Urinary bladder (tissue), 4 donors: ENCODE measurements at places on chromosomes 6 and 20.
A peak's percentile ranks its signal among the peaks of the same experiment; 100 is the strongest.

DNA sequence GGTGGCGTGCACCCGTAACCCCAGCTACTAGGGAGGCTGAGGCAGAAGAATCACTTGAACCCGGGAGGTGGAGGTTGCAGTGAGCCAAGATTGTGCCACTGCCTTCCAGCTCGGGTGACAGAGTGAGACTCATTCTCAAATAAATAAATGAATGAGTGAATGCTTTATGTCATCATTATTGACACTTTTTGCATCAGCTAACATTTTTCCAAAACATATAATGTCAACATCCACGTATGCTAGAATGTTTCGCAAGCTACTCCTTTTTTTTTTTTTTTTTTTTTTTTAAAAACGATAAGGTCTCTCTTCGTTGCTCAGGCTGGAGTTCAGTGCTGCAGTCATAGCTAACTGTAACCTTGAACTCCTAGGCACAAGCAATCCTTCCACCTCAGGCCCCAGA lies 72.2 kb downstream of the SENP6 start:
- DNase-seq, result no peak

DNA sequence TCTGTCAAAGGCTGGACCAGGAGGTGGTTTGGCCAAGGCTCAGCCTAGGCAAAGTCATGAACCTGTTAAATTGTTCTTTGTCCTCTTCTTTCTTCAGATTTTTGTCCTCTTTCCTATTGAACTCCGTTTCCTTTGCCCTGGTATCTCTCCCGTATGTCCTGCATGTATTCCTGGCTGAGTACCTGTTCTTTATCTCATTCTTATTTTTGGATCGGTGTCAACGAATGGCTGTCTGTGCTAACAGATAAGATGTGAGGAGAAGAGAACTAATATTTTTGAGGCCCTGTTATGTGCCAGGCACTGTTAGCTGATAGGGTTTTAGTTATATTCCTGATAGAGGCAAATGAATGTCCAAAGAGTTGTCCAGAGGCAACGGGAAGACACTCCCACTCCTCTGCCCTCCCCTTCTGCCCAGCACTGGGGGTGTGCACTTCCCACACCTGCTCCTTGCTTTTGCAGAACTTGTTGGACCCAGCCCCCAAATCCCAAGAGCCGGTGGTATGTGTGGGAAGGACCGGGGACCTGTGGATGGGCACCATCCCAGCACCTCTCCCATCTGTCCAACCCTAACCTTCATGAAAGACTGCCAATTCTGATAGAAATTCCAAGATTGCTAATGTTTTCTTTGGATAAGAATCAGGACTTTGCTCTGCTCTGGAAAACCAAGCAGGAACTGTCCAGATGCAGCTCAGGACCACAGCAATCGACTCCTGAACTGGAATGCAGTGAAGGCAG lies 20.6 kb downstream of the MMP24OS start:
- DNase-seq, result no peak

DNA sequence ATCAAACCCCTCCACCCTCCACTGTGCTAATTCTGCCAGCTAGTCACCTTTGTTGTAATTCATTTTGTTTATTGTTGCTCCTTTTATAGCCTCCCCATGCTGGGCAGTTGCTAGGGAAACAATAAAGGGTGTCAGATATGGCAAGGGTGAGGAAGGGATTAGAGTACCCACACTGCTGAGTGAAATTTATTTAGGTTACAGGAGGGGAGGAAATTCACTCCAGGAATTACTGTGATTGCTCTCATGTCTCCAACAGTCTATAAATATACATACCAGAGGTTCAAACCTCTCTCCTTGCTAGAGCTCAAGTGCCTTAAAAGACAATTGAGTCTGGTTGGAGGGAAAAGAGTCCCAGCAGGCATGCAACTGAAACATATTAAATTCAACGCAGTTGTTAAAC lies 90.6 kb upstream of the ADGRF1 start:
- DNase-seq, result no peak

DNA sequence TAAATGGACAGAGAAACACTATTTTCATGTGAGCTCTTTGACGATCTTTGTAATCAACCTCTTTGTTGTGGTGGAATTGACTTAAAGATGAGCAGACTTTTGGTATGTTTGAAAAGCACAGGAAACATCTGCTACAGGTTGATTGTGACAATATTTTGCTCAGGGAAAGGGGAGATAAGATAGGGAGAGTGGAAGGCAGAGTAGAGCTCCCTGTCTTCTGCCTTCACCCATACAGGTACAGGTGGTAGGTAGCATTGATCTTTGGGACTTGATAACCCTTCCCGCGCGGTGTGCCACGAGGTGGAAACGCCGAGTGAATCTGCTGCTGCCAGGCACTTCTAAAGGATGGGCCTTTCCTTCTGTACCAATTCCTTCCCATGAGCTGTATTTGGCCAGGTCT lies 183.6 kb downstream of the UTRN start:
- no peak for DNase-seq

GRCh38 chr6:162151021-162151665 lies 576.4 kb downstream of the PRKN start:
- no peak for DNase-seq

GRCh38 chr6:24802271-24803059 lies 3.7 kb upstream of the ARMH2 start:
- DNase-seq, result no peak

DNA sequence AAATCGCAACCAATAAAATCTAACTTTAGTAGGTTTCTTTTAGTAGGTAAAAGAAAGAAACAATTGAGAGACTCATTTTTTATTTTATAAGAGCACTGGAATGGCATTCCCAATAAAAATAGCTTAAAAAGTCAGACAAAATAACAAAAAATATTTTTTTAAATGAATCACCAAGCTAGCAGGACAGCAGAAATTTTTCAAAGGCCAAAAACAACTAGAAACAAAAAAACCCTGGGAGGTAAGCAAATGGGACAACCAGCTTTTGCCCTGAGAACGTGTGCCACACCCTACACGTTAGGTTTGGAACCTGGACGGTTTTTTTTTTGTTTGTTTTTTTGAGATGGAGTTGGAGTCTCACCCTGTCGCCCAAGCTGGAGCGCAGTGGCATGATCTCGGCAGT lies 19.6 kb downstream of the GPLD1 start:
- no peak for DNase-seq

DNA sequence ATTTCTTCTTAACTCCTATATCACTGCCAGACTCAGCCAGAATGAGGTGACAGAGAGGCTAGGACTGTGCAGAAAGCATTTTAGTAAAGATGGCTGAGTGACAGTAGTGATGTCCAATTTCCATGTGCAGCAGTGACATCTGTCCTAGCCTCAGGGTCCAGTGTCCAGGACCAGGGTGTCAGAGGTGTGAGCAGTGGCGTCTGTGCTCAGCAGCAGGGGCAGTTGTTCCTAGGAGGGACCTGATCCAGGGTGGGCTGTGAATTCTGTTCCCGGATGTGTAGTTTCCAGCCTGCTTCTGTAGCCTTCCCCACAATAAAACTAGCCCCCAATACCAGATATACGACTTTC lies 6.0 kb downstream of the HLA-B start:
- DNase-seq, result no peak

DNA sequence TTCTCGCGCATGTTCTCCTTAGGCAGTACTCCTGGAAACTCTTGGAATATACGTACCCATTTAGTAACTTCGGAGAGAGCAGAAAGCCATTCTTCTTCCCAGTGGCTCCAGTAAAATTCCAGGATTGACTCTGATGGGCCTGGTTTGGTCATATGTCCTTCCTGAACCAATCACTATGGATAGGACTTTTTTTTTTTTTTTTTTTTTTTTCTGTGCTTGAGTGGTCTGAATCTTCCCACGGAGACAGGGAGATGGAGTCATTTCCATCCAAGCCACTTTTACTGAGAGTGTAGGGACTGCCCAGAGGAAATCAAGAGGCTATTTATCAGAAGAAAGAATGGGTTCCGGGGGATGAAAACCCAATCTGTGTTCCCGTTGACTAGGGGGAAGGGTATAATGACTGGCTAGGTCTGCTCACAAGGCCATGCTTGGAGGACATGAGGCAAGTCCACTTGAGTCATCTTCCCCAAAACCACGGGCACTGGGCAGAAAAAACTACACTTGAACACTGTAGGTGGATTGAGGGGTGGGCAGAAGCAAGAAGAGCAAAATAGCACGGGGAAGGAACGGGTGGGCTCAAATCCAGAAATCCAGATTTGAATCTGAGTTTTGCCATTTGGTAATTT lies 35.4 kb upstream of the MRPS18A start:
- DNase-seq, result no peak

DNA sequence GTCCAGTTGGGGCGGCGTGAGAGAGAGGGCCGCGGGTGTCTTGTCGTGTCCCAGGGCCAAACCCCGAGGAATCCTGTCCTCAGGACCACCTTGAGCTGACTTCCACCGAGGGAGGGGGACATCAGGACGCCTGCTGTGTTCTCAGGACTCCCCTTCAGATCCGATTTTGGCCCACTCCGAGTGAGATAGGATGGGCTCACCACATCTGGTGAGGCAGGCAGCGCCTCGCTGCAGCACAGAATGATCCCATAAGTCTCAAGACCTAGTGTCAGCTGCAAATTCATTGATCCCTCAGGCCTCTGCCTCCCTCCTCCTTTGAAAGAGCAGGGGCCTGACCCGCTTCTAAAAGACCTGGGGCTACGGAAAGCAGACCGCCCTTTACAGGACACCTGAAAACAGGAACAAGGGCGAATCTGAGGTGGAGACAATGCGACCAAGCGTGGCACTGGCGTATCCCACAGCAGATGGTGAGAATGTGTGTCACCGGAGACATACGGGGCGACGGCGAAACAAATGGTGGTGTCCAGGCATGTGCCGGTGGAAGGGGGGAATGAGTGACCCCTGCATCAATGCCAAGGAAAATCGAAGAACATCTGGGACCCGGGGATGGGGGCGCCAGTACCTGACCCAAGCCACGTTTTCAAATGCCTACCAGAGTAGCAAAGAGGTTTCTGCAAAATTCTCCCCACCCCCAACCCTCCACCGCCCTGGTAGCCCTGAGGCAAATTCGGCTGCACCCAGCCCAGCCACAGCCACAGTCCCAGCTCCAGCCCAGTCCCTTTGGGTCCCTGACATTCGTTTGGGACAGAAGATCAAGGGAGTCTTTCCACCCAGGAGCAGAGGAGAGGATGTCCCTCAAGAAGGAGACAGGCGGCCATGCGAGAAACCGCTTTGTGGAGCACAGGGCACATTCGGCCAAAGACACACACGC lies 162.1 kb upstream of the ZNF337 start:
- no peak for DNase-seq

DNA sequence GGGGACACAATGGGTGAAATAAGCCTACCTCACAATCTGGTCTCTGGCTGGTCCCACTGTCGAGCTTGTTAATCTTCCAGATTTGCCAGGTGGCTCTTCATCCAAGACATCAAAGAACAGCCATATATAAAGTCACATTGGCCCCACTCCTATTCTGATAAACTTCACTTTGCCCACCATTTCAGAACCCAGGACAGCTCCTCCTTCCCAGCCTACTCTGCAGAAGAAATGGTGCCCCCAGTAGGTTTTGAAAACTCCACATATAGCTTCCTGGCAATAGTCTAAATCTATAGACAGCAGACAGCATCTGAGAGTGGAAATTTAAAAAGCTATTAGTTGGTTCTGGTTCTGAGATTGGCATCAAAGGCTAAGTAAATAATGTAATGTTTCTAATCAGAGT lies 143.1 kb upstream of the PCSK2 start:
- DNase-seq, result no peak

DNA sequence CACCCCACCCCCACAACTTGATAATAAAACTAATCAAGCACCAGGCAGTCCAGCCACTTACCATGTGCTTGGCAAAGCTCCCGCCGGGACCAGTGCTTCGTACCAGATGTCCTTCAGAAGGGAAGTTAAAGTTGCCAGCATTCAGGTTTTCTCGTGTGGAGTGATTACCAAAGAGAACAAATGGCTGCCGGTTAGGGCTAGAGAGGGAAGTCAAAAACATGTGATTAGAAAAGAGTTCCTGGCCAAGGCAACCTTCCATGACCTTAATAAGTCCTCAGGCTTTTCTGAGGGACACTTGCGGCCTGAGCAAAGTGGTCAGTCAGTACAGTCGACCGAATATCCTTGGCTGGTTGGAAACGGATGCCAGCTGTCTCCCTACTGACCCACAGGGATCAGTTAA lies 67.0 kb downstream of the DNAAF9 start:
- DNase-seq, result no peak

- DNase-seq, result no peak
Measured at GRCh38 chr6:78324213-78324612, 543.1 kb upstream of the IRAK1BP1 start.

GRCh38 chr6:13187692-13188091 lies 140.6 kb downstream of the TBC1D7 start:
- DNase-seq, result no peak

DNA sequence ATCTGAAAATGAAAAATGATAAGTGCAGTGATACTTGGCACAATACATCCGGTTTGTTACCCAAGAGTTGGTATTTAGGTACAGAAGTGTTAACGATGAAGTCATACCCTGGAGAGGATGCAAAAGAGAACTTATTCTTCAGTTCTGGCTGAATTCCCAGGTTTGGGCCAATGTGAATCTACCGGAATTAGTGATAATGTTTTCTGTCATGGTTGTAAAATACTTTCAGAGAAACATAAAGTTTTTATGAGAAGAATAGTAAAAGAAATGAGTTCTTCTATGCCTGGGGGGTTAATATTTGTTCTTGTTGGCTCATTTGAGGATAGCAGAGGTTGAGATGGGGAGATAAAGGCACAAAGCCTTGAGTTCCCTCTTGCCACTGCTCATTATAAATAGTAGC lies 509.9 kb upstream of the POU3F2 start:
- peak; percentile 61 for DNase-seq

GRCh38 chr6:79546186-79546585 lies 9.0 kb upstream of the LCA5 start:
- no peak for DNase-seq

DNA sequence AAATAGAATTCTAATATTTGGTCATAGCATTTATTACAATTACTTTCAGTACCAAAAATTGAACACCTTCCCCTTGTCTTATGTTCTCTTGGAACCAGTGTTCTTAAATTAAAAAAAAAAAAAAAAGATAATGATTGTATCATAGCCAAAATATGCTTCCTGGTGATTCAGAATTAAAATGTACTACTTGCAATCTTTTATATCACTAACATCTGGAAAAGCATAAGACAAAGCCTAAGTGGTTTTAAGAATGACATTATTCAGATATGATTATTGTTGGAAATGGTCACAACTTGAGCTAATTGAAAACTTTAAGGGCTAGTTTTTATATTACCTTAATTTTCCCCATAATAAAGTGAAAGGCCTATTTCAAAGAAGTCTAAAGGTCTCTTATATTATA lies 493.3 kb upstream of the MARCKS start:
- no peak for DNase-seq

- DNase-seq, result no peak
Measured at GRCh38 chr6:108288742-108289141, 6.1 kb upstream of the AFG1L start.

DNA sequence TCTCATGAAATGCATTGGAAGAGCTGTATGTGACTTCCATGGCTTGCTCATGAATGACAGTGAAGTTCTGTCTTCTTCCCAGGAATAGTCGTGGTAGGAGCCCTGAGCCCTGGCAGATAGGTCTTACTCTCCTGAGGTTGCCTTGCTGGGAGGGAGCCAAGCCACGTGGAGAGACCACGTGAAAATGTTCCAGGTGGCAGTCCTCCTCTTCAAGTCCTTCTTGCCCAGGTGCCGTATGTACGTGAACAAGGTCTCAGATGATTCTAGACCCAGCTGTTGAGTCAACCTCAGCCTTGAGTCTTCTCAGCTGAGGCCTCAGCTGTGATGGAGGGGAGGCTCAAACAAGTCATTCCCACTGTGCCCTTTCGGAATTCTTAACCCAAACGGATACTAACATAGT lies 192.4 kb upstream of the PRDM1 start:
- no peak for DNase-seq

- no peak for DNase-seq
Measured at GRCh38 chr20:15673206-15673605, 900.0 kb downstream of the KIF16B start.

GRCh38 chr20:17828598-17829144 lies 128.9 kb downstream of the BANF2 start:
- no peak for DNase-seq
